ENCODE measurements at places on chromosomes 16 and 17.

DNA sequence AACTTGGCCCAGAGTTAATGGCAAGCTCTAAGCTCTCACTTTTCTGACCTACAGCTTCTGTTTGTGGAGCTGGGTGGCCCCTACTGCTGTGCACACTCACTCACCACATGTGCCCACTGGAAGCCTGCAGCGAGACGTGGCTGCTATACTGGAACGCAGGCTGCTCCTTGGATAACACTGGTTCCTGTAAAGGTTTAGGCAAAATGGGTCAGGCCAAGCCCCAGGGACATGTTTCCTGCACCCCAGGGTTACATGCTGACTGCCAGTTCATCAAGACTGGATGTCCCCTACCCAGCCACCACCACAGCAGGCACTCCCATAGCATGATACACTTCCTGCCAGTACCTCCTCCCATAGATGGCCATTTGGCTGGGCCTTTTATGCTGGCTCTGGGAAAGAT is 8.3 kb downstream of the POLDIP2 start:
- no peak for DNase-seq

GRCh38 chr16:58205276-58206036 is 7.5 kb upstream of the CSNK2A2 start:
- no peak for DNase-seq

DNA sequence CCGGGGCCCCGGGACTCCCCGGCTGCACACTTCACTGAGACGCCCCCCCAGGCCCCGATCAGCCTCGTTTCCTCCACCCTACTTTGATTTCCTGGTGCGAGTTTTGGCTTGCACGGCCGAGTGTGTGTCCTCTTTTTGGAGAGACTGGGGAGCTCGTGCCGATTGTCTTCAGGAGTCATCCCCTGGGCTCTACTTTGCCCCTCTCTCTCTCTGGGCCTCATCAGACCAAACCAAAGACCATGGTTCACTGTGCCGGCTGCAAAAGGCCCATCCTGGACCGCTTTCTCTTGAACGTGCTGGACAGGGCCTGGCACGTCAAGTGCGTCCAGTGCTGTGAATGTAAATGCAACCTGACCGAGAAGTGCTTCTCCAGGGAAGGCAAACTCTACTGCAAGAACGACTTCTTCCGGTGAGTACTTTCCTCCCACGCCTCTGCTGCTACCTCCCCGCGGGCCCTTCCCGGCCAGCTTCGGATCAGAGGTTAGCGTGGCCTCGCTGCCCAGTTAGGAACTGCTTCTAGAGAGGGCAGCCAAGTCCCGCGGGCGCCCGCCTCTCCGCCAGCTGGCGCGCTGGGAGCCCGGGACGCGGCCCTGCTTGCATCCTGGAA is 787 bp downstream of the LHX1 start:
- no peak for DNase-seq

- DNase-seq = no peak
These were observed 183.7 kb downstream of the FOXL1 start for GRCh38 chr16:86762095-86762494.

DNA sequence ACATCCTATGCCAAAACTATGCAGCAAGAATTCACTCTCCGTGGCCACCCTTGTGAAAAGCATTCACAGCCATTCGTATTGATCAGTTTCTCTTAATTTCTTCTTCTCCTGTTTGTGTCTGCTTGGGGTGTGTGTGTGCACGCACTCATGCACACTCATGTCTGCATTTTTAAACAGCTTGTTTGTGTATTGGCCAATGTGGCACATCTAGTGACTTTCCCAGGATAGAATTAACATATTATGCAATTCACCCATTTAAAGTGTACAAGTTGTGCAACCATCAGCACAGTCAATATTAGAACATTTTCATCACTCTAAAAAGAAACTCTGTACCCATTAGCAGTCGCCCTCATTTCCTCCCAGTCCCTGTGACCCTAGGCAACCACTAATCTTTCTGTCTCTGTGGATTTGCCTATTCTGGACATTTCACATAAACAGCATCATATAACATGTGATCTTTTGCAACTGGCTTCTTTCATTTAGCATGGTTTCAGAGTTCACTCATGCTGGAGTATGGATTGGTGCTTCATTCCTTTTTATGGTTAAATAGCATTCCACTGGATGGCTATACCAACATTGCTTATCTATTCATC is 20.1 kb downstream of the IRX3 start:
- no peak for DNase-seq

- DNase-seq = no peak
These were observed 35.9 kb downstream of the SLC6A4 start for GRCh38 chr17:30199600-30199999.

- no peak for DNase-seq
These were observed 30.2 kb downstream of the BMERB1 start for GRCh38 chr16:15464401-15465186.

GRCh38 chr17:20965492-20965891 is 77.3 kb downstream of the USP22 start:
- DNase-seq = no peak

DNA sequence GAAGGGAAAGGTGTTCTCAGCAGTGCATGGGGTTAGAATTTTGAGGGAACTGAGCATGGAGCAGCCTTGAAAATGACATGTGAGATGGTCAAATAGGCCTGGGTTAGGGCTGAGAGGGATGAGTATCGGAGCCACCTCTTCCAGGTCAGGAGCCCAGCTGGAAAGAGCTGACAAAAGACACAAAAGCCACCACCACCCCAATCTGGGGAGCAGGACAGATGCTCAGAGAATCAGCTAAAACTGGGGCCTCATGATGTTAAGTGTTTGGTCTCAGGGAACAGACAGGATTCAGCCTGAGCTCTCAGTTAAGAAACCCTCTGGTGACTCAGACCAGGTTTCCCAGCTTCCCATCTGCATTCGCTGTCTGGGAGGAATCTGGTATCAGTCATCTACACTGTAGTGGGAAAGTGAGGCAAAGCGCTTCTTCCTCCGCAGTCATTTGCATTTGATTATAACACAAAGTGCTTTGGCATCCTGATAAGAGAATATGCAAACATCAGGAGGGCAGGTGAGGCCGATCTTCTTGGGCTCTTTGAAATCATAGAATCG is 2.6 kb downstream of the WNT9B start:
- no peak for DNase-seq

DNA sequence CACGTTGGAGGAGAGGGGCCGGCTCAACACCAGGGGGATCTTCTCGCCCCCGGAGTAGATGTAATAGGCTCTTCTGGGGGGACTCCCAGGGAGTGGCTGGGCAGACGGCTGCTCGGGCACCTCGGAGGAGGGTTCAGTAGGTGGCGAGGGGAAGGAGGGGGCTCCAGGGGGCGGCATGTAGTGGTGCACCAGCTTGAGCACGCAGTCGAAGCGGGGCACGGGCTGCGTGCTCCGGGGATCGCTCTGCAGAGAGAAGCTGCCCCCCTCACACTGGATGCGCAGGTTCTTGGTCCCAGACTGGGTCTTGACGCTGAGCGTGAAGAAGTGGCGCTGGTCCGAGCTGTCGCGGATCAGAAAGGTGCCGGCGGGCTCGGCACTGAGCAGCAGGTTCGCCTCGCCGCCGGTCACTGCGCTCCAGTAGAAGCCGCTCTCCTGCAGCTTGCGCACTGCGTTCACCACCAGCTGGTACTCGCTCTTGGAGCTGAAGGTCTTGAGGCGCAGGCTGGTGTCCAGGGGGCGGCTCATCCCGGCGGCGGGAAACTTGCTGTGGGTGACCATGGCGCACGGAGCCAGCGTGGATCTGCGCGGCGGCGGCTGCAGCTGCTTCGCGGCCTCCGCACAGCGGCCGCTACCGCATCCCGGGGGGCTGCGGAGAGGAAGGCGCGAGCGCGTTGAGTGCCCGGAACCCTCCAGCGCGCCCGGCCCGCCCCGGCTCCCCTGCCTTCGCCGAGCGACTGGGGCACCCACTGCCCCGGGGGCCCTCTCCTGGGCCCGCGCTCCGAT is 1.1 kb downstream of the SOCS3 start:
- peak; percentile 49 for DNase-seq

DNA sequence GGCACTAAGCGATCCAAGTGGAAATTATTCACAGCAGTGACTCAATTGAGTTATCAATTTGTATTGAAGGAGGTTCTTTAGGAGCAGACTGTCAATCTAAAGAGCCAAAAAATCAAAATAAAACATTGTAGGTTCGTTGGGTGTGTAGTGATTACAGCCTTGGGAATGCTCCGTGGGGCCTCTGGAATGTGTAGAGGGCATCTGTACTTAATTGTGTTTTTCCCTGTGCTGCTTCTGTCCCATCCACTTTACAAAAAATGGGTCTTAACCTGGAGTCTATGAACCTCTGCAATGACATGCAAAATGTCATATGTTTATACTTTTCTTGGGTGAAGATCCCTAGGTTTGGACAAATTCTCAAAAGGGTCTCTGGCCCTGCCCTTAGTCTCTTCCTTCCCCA is 215.1 kb downstream of the CCDC182 start:
- no peak for DNase-seq

- DNase-seq = no peak
These were observed 778.1 kb upstream of the SOX9 start for GRCh38 chr17:71342737-71343136.

DNA sequence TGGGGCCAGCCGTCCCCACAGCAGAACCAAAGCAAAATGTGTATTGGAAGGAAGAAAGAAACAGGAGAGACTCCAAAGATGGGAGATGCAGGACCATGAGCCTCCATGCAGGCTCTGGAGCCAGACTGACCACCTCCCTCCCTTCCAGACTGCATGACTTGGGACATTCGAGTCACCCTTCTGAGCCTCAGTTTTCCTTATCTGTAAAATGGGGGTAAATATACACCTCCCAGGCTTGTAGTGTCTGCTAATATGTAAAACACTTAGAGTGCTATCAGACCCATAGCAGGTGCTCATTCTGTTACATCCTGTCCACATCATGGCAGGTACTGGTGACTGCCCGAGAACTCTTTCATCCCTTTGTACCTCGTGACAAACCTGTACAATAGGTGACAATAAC is 370.8 kb downstream of the SNX29 start:
- no peak for DNase-seq

DNA sequence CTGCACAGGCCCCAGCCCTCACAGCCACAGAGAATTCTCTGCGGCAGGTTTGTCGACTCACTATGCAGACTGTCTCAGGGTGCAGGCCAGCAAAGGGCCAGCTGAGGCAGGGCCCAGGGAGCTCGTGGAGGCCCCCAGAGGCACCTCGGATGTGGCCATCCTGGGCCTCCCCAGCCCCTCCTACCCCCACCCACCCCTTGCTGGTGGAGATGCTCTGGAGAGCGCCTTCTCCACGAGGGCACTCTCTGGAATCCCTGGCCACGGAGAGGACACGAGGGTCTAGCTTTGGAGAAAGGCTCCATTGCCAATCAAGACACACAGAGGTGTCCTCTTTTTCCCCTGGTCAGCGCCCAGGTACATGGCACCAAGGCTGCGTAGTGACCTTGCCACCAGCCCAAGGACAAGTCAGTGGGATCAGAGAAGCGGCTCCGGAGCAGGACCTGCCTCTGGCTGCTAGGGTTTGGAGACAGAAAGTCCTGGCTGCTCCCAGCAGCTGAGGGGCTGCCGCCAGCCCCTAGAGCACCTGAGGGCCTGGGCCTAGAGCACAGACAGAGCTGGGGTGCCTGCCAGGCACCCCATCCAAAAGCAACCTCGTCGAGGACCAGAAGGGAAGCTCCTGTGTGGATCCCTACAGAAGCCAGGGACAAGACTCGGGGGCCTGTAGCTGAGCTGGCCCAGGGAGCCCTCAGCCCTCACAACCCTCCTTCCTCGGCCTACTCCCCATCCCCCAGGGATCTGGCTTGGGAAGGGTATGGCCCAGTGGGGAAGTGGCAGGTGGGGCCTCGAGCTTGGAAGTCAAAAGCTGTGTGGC is 18.7 kb downstream of the ARL2BP start:
- no peak for DNase-seq

DNA sequence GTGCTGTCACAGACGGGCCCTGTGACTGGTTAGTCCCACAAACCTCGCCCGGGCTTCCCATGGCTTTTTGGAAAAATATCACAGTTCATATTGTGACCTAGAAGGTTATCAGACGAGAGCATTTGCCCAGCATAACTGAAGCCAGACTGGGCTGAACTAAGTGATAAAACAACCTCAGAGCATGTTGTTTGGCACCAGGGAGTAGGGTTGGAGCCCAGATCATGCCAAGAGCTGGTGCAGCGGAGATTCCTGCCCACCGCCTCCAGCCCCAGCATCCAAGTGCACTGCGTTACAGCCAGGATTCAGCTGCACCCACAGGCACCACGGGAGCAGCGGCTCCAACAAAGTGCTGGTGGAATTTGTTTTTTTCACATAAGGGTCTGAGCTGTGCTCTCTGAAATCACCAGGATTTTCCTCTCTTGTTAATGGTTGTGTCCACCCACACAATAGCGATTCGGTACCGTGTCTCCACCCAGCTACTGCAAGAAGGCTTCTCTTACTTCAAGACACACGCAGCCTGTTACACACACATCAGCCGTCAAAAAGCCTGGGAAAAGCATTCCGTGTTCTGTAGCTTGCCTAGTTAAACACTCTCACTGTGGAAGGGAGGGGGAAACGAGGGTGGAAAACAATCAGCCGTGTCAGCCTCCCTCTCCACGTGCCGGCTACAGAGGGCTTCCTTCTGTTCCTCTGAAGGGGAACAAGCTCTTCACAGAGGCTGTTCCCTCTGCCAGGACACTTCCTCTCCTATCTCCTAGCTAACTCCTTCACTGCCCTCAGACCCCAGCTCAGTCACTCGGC is 273.8 kb downstream of the C16orf95 start:
- no peak for DNase-seq

GRCh38 chr16:89958068-89958467 is 9.5 kb downstream of the DEF8 start:
- DNase-seq = no peak

DNA sequence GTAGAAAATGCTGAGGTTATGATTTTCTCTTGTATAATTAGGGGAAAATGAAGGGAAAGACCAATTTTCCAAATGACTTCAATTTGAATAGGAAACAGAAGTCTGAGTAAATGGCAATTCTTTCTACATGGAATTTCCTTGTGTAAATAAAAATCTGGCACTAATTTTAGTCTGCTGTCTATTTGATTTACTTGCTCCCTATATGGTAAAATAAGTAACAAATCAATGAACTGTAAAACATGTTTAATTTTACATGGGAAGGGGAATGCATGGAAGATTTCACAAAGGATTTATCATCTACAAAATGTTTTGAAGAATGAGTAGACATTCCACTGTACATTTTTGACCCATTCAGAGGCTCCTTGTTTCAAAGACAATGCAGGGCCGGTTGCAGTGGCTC is 811.6 kb upstream of the GOT2 start:
- DNase-seq = no peak

DNA sequence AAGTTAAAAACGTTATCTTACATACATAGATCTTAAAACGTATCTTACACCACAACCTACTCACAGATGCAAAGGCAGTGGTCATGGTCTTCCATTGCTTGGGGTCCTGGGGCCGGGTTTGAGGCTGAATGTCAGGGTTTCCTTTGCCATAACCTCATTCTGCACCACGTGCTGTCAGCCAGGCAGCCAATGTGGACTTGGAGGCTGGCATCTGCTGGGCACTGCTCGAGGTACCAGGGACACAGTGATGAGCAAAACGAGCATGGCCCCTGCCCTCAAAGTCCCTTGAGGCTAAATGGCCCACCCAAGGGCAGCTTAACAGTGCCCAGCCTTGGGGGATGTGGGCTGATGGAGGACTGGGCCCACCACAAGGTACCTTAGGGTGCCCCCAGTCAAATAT is 35.8 kb upstream of the RGS9 start:
- DNase-seq = no peak

All from D721Med (cell line).